ENCODE measurements at places on chromosomes 4 and X. TPM values are rescaled to one million over a fixed set of nuclear protein-coding genes. Genes with fewer than 3 reads are reported as not detected.

The P2RY8 gene
- 4.0 TPM for total RNA-seq

GRCh38 chr4:1478766-1479355 is 72.6 kb upstream of the NKX1-1 start:
- no peaks in the 10 kb centered on the region for H3K36me3 ChIP-seq
- no peaks in the 10 kb centered on the region for H3K27me3 ChIP-seq
- no peak overlapping the region for H3K4me3 ChIP-seq

DNA sequence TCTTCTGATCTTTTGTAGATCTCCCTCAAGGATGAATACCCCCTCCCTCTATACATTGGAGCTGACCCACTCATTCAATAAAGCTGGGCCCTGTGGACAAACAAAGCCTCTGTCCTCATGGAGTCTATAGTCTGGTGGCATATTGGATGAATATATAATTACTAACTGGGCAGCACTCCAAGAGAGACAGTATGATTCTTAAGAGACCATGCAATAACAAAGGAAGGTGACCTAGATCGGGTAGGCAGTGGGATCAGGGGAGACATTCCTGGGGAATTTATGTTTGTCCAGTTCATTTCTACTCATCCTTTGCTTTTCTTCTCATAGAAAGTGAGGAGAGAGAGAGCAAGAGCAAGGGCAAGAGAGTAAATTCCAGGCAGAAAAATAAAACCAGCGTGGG is 23.5 kb upstream of the CXCL13 start:
- no peaks in the 10 kb centered on the region for H3K36me3 ChIP-seq
- DNase-seq = no peak
- H3K4me3 ChIP-seq = no peak overlapping the region
- no peaks in the 10 kb centered on the region for H3K27me3 ChIP-seq
- H3K4me1 ChIP-seq = peaks cover 11% of the 10 kb centered on the region

DNA sequence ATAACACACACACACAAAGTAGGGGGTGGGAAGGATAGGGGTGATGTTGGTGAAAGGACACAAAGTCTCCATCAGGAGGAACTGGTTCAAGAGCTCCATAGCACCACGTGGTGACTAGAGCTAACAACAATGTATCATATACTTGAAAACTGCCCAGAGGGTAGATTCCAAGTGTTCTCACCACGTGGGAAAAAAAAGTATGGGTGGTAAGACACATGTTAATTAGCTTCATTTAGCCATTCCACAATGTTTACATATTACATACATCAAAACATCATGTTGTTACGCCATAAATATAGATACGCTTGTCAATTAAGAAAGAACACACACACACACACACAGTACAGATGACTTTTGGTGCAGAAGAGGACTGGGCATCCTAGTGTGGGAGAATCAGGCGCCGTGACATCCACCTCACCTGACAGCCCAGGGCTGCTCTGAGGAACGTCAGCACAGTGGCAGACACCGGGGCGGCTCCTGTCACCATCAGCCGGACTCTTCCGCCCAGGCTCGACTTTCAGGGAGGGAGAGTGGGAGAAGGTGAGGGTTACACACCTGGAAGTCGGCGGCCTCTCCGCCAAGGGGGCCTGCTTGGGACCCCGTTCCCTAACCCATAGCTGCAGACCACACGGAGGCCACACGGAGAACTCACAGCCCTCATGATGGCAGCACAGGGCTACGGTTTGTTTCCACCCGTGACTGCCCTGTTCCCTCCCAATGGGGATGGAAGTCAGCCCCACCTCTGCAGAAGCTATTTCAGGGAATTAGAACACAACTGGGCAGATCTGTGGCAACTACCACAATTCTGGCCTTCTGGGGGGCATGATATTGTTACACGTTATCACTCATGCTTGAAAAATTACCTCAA is 31.8 kb upstream of the CENPU start:
- no peak for DNase-seq
- no peak overlapping the region for H3K4me3 ChIP-seq
- no peaks in the 10 kb centered on the region for H3K27me3 ChIP-seq
- no peaks in the 10 kb centered on the region for H3K4me1 ChIP-seq
- peaks cover 55% of the 10 kb centered on the region for H3K36me3 ChIP-seq
- H3K27ac ChIP-seq = no peak overlapping the region

DNA sequence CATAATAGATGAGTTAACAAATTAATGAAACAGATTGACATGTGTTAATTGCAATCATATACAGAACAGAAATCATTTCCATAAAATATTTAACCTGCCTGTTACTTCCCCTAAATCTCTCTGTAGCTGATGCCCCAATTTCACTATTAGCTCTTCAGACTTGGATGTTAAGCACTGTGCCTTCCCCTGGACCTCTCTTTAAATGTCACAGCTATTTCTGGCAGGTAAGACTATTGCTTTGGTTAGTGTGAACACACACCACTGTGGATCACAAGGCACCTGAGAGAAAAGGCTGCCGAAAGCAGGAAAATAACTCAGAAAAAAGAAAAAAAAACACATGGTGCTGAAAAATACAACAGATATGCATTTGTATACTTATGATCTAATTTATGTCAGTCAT is 91.3 kb downstream of the SNCA start:
- no peaks in the 10 kb centered on the region for H3K27me3 ChIP-seq
- H3K4me1 ChIP-seq = no peaks in the 10 kb centered on the region
- no peak for DNase-seq
- H3K27ac ChIP-seq = no peak overlapping the region

GRCh38 chr4:56705966-56706365 is 24.9 kb upstream of the HOPX start:
- no peaks in the 10 kb centered on the region for H3K4me1 ChIP-seq
- H3K4me3 ChIP-seq = no peak overlapping the region
- no peaks in the 10 kb centered on the region for H3K27me3 ChIP-seq
- DNase-seq = no peak
- H3K27ac ChIP-seq = no peak overlapping the region
- H3K36me3 ChIP-seq = no peaks in the 10 kb centered on the region

DNA sequence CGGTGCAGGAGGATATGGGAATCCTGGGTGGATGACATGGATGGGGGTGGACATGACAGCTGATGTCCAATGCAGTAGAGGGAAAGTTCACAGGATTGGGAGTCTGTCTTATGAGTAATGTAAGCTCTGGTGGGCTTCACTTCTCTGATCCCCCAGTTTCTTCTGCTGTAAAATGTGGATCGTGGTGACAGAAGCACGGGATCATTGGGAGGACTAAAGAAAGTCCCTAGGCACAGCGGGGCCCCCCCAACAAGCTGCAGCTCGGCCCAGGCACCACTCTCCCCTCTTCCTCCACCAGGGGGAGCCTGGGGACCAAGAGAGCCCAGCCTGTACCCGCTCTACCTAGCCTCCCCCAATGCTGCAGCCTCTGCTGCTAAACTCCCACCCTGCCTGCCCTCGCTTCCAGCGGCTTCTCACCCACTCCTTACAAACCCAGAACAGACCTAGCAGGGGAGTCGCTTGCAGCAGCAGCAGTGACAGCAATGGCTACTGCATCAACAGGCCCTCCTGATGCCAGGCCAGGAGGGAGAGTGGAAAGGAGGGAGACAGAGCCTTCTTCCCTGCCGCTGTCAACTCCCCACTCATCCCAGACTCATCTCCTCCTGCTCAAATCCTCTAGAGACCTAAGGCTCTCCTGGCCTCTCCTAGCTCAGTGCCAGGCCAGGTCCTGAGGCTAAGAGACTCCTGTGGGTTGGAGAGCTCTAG is 36.1 kb upstream of the IQSEC2 start:
- no peaks in the 10 kb centered on the region for H3K36me3 ChIP-seq
- H3K27ac ChIP-seq = no peak overlapping the region
- H3K4me1 ChIP-seq = no peaks in the 10 kb centered on the region
- DNase-seq = peak; percentile 9

DNA sequence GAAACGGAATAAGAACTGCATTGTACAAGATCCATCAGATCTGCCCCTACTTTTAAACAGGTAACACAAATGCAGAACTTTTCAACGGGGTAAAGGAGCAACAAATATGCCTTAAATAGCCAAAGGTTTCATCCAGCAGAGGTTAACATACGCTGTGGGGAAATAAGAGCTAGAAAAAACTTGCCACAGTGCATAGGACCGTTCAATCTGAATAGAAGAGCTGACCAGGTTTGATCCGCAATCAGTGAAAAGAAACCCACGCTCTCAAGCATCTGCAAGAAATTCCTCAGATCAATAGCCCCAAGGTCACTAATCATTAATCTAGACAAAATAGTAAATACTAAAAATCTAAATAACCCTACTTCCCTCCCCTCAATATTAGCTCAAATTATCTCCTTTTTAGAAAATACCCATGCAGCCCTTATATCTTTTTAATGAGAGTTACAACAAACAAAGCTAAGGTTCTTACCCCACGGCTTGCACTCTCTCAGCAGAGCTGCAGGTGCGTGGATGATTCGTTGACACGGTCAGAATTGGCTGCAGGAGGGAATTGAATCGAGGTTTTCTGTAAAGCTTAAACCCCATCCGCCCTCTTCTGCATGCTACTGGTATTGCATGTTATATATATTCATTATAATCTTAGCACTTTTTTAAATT is at the start of gene TLR10:
Gene TLR10 (minus strand): TSS at position 539 of the 657 bp plus-strand sequence. CDS start 7,400 bp downstream, outside the sequence.
- no peak for DNase-seq
- no peaks in the 10 kb centered on the region for H3K4me1 ChIP-seq
- no peak within 1 kb of the TSS for H3K4me3 ChIP-seq

GRCh38 chr4:8380511-8381415 is 59.8 kb downstream of the ACOX3 start:
- no peak overlapping the region for H3K4me3 ChIP-seq
- H3K27ac ChIP-seq = no peak overlapping the region
- H3K27me3 ChIP-seq = no peaks in the 10 kb centered on the region
- DNase-seq = no peak
- H3K4me1 ChIP-seq = no peaks in the 10 kb centered on the region
- peaks cover 50% of the 10 kb centered on the region for H3K36me3 ChIP-seq

DNA sequence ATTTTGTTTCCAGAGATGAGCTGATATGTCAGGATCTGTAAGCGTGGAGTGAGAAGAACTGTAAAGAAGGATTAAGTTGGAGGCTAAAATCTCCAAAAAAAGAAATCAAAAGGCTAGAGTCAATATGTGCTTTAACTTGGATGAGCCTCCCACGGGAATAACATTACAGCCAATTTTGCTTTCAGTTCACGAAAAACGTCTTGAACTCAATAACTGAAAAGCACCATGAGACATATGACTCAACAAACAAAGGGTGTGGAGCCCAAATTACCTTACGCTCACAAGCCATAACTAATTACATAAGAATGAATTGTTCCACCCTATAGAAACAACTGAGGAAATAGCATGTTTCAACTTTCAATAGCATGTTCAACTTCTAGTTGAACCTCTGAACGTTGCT is 22.3 kb downstream of the TMPRSS11D start:
- no peaks in the 10 kb centered on the region for H3K36me3 ChIP-seq
- no peak for DNase-seq
- H3K27ac ChIP-seq = no peak overlapping the region

DNA sequence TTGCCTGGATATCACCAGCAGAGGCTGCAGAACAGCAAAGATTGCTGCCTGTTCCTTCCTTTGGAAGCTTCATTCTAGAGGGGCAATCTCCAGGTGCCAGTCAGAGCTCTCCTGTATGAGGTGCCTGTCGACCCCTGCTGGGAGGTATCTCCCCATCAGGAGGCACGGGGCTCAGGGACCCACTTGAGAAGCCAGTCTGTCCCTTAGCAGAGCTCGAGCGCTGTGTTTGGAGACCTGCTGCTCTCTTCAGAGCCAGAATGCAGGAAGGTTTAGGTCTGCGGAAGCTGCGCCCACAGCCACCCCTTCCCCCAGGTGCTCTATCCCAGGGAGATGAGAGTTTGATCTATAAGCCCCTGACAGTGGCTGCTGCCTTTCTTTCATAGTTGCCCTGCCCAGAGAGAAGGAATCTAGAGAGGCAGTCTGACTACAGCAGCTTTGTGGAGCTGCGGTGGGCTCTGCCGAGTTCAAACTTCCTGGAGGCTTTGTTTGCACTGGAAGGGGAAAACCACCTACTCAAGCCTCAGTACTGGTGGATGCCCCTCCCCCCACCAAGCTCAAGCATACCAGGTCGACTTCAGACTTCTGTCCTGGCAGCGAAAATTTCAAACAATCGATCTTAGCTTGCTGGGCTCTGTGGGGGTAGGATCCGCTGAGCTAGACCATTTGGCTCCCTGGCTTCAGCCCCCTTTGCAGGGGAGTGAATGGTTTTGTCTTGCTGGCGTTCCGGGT is 57.9 kb downstream of the DKK2 start:
- DNase-seq = no peak
- no peak overlapping the region for H3K4me3 ChIP-seq
- H3K27me3 ChIP-seq = no peaks in the 10 kb centered on the region
- no peaks in the 10 kb centered on the region for H3K36me3 ChIP-seq

- H3K36me3 ChIP-seq = no peaks in the 10 kb centered on the region
- no peak for DNase-seq
- no peak overlapping the region for H3K27ac ChIP-seq
- H3K4me1 ChIP-seq = no peaks in the 10 kb centered on the region
- no peak overlapping the region for H3K4me3 ChIP-seq
These were observed 18.0 kb downstream of the CRMP1 start for GRCh38 chr4:5874811-5875449.

GRCh38 chr4:185881430-185881829 is 69.4 kb upstream of the SORBS2 start:
- DNase-seq = no peak
- no peaks in the 10 kb centered on the region for H3K27me3 ChIP-seq
- no peak overlapping the region for H3K27ac ChIP-seq
- no peaks in the 10 kb centered on the region for H3K4me1 ChIP-seq

The MAGED4B gene
- 2.7 TPM for total RNA-seq

The CXorf65 gene
- not detected for total RNA-seq

GRCh38 chr4:24328711-24329110 is 255.6 kb downstream of the DHX15 start:
- H3K36me3 ChIP-seq = no peaks in the 10 kb centered on the region
- no peaks in the 10 kb centered on the region for H3K4me1 ChIP-seq
- no peak for DNase-seq
- no peak overlapping the region for H3K27ac ChIP-seq

Data from thoracic aorta (tissue), 2 donors.